ENCODE measurements at places on chromosomes 1 and 21. TPM values are rescaled to one million over a fixed set of nuclear protein-coding genes. Genes with fewer than 3 reads are reported as not detected.

The CSDE1 gene
- total RNA-seq, result 478 TPM

The HAO2 gene
- total RNA-seq, result not detected

The DNAI4 gene
- 3.1 TPM for total RNA-seq

GRCh38 chr21:41589131-41589530 is 81.2 kb upstream of the TMPRSS2 start:
- peaks cover 8% of the 10 kb centered on the region for H3K27me3 ChIP-seq
- H3K4me3 ChIP-seq, result no peak overlapping the region
- H3K4me1 ChIP-seq, result no peaks in the 10 kb centered on the region
- no peaks in the 10 kb centered on the region for H3K36me3 ChIP-seq
- no peak for DNase-seq
- no peak overlapping the region for H3K27ac ChIP-seq

- no peak for DNase-seq
- H3K27ac ChIP-seq, result peak overlapping the region; percentile 25
- peaks cover 48% of the 10 kb centered on the region for H3K4me1 ChIP-seq
- no peaks in the 10 kb centered on the region for H3K27me3 ChIP-seq
- H3K36me3 ChIP-seq, result peaks cover 15% of the 10 kb centered on the region
Observed at GRCh38 chr21:46545363-46545762, 59.5 kb downstream of the S100B start.

- peak overlapping the region; percentile 4 for H3K27ac ChIP-seq
- H3K4me1 ChIP-seq, result peaks cover 13% of the 10 kb centered on the region
- H3K4me3 ChIP-seq, result no peak overlapping the region
- no peaks in the 10 kb centered on the region for H3K27me3 ChIP-seq
Observed at GRCh38 chr21:30710499-30710898, 8.1 kb downstream of the KRTAP21-3 start.

- no peaks in the 10 kb centered on the region for H3K36me3 ChIP-seq
- no peak overlapping the region for H3K27ac ChIP-seq
- H3K4me3 ChIP-seq, result no peak overlapping the region
- no peak for DNase-seq
- peaks cover 8% of the 10 kb centered on the region for H3K27me3 ChIP-seq
Observed at GRCh38 chr1:26972390-26972789, 12.1 kb upstream of the KDF1 start.

GRCh38 chr1:204321665-204322064 is 38.1 kb downstream of the PLEKHA6 start:
- no peak for DNase-seq
- H3K36me3 ChIP-seq, result no peaks in the 10 kb centered on the region
- H3K27me3 ChIP-seq, result peaks cover 14% of the 10 kb centered on the region
- H3K27ac ChIP-seq, result no peak overlapping the region

DNA sequence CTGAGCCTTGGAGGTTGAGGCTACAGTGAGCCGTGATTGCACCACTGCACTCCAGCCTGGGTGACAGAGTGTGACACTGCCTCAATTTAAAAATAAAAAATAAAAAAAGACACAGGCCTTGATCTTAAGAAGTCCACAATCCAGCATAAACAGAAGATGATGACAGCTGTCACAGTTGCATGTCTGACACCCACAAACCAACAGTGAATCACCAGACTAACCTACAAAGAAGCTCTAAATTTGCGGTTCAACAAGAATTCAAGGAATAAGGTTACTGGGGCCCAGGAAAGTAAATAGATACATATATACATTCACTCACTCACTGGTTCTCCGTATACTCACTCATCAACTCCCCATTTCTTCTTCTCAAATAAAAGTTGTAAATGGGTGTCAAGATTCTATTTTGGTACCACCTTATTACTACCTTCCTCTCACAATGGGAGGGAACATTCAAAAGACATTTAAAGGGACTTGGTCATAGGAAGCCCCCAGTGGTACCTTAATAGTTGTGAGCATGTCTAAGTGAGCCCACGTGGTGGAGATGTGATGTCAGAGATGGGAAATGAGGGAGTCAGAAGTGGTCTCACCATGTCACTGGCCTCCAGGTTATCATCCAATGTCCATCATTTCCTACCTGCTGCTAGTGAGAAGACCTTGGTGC is 66.9 kb upstream of the PRDX6 start:
- DNase-seq, result no peak
- peak overlapping the region; percentile 39 for H3K27ac ChIP-seq
- peaks cover 50% of the 10 kb centered on the region for H3K4me1 ChIP-seq
- H3K4me3 ChIP-seq, result peak overlapping the region; percentile 35
- H3K27me3 ChIP-seq, result no peaks in the 10 kb centered on the region

DNA sequence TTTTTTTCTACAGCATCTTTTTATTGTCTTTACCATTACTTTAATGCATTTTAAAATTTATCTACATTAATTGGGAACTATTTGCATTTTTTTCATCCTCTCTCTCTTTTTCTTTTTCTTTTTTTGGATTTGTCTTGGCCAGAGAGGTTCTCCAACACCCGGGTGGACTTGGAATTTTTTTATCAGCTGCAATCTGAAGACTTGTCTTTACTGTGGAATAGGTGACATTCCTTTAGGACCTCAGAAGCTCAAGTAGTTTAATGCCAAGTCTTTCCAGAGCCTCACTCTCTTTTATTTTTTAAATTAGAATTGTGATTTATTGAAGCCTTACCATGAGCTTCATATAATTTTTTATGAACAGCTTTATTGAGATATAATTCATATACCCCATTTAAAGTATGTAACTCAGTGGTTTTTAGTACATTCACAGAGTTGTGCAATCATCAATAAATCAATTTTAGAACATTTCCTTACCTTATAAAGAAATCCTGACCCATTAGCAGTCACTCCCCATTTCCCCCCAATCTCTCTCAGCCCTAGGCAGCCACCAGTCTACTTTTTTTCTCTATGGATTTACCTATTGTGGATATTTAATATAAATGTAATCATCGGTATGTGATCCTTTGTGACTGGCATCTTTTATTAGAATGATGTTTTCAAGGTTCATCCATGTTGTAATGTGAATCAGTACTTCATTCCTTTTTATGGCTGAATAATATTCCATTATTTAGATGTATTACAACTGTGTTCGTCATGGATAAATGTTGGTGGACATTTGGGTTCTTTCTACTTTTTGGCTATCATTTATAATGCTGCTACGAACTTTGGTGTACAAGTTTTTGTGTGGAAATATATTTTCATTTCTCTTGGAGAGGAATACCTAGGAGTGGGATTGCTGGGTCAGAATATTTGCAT is 6.2 kb downstream of the TUFT1 start:
- H3K27ac ChIP-seq, result peak overlapping the region; percentile 36
- no peak for DNase-seq
- no peak overlapping the region for H3K4me3 ChIP-seq
- peaks cover 13% of the 10 kb centered on the region for H3K4me1 ChIP-seq
- H3K36me3 ChIP-seq, result no peaks in the 10 kb centered on the region

DNA sequence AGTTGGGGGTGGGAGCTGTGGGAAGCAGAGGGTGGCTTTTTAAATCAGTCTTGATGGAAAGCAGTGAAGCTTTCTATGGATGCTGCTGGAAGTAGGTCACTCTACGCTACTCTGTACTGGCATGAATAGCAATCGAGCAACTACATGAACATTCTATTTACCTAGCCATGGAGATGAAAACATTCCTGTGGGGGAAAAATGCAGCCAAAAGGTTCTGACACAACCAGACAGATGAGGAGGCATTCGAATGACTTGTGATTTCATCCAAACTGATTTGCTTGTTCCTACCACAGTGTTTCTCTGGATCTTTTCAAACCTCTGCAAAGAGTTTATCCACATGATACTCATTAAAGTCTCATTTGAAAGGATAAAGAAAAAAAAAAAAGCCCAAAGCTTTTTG is 95.0 kb downstream of the ASTN1 start:
- H3K27ac ChIP-seq, result no peak overlapping the region
- DNase-seq, result no peak

GRCh38 chr1:186657481-186657880 is 22.7 kb downstream of the PTGS2 start:
- no peak overlapping the region for H3K27ac ChIP-seq
- no peaks in the 10 kb centered on the region for H3K27me3 ChIP-seq
- no peak overlapping the region for H3K4me3 ChIP-seq
- H3K4me1 ChIP-seq, result no peaks in the 10 kb centered on the region
- H3K36me3 ChIP-seq, result no peaks in the 10 kb centered on the region
- DNase-seq, result no peak

- H3K27ac ChIP-seq, result no peak overlapping the region
- no peaks in the 10 kb centered on the region for H3K36me3 ChIP-seq
- no peak for DNase-seq
- peaks cover 5% of the 10 kb centered on the region for H3K27me3 ChIP-seq
- no peaks in the 10 kb centered on the region for H3K4me1 ChIP-seq
- H3K4me3 ChIP-seq, result no peak overlapping the region
Observed at GRCh38 chr1:37158113-37158749, 123.9 kb upstream of the GRIK3 start.
